Fibroblast of pulmonary artery (primary cell): ENCODE measurements at places on chromosomes 2 and 18.

GRCh38 chr2:71452565-71452964 is 796 bp upstream of the DYSF start:
- DNase-seq = peak; percentile 63

DNA sequence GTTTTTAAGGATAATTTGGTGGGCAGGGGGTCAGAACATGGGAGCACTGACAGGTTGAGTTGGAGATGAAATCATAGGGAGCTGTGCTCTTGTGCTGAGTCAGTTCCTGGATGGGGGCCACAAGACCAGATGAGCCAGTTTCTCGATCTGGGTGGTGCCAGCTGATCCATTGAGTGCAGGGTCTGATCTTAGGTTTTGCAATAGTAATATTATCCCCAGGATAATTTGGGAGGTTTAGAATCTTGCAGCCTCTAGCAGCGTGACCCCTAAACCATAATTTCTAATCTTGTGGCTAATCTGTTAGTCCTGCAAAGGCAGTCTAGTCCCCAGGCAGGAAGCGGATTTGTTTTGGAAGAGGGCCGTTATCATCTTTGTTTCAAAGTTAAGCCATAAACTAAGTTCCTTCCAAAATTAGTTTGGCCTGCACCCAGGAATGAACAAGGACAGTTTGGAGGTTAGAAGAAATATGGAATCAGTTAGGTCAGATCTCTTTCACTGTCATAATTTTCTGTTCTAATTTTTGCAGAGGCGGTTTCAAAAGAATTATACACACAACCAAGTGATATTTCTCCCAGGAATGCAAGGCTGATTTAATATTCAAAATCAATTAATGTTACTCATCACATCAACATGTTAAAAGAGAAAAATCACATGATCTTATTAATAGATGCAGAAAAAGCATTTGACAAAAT is 23.0 kb downstream of the DBI start:
- DNase-seq = peak; percentile 60

- DNase-seq = no peak
Measured at GRCh38 chr2:200220251-200220650, 86.2 kb upstream of the SPATS2L start.

- no peak for DNase-seq
Measured at GRCh38 chr2:189770590-189771322, 8.2 kb upstream of the OSGEPL1 start.
